ENCODE measurements at places on chromosomes 2 and 18. TPM values are rescaled to one million over a fixed set of nuclear protein-coding genes. Genes with fewer than 3 reads are reported as not detected.

DNA sequence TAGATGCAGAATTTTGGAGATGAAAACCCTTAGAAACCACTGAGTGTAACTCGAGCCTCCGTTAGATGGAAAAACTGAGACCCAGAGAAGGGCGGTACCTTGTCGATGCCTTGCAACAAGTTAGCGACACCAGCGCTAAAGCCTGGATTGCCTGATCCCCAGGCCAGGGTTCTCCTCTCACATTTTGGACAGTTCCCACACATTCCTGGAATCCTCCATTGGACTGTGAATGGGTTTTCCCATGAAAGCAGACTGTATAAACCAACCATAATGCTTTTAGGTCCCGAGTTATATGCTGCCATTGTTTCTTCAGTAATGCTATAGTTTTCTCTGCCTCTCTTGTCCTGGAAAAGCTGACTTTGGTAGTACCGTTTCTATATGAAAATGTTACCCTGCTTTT, 37.1 kb upstream of the LPIN1 start:
- DNase-seq: no peak

DNA sequence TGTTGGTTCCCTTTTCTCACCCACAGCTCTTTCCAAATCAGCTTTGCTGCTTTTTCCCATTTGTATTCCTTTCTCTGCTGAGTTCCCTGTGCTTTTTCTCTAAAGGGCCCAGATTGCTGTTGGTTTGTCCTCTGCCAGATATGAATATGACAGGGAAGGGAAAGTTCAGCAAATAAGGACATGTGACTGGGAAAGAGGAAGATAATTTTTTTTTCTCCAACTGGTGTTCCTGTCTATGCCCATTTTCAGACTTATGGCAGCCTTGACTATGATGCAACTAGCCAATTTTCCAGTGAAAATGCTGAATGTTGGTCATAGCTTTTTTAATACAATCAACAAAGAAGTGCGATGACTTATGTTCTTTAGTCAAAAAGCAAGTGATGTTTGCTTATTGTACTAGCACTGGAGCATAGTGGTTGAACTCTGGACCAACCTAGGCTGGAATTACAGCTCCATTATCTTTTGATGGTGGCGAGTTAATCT, 7.7 kb downstream of the MDH1 start:
- no peak for DNase-seq

GRCh38 chr18:7388741-7389140, 157.9 kb downstream of the LRRC30 start:
- DNase-seq: no peak

GRCh38 chr2:49677227-49677626, 522.9 kb upstream of the FSHR start:
- DNase-seq: no peak

GRCh38 chr2:112095681-112096080, 40.6 kb downstream of the TMEM87B start:
- DNase-seq: no peak

DNA sequence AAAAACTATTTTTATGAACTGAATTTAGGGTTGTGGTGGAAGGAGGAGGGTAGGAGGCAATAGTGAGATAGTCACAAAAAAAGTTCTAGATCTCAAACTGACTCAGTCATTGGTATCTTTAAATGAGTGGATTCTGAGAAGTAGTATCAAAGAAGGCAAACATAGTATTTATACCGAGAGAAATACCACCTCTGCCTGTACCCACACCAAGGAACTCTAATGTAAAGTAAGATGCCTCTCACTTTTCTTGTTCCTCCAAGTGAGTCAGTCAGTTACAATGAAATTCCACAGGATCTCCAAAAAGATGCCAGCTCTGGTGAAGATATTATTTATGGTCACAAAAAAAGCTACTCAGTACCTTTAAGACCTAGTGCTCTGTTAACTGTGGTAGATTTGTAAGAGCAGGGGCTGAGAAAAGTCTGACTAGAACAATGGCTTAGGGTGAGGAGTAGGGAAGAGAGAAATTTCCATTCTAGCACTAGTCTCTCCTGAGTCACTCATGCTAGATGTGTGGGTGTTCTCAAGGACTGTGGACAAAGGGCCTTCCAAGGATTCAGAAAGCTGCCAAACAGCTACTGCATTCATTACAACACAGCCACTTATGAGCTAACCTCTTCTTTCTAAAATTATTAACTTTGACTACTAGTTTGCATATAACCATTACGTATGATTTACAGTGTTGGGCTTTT, 36.3 kb downstream of the YWHAQ start:
- DNase-seq: peak; percentile 40

- no peak for DNase-seq
Measured at GRCh38 chr2:180374502-180375281, 367.6 kb upstream of the CWC22 start.

GRCh38 chr2:83579507-83579906, 879.6 kb downstream of the SUCLG1 start:
- no peak for DNase-seq

DNA sequence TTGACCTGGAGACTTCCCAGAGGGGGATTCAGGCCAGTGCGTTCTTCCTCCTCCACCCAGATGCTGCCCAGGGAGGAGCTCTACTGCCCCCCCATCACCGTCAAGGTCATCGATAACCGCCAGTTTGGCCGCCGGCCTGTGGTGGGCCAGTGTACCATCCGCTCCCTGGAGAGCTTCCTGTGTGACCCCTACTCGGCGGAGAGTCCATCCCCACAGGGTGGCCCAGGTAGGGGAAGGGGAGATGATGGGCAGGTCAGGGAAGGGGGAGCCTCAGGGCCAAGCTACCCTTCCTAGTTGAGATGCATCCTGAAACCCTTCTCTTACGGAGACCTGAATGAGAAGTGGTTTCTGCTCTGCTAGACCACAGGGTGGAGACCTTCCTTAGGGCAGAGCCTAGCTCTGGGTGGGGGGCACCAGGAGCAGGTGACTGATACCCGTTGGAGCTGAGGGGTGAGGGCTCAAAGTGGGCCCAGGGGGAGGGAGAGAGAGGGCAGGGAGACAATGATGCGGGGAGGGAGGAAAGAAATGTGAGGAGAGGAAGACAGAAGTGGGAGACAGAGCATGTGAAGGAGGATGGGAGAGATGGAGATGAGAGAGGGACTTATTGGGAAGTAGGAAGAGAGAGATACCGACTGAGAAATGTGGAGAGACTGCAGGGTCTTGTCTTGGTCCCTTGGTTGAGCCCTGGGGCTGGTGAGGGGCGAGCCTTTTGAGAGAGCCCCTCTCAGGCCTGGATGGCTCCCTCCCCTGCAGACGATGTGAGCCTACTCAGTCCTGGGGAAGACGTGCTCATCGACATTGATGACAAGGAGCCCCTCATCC, 159.4 kb downstream of the DYSF start:
- DNase-seq: no peak

DNA sequence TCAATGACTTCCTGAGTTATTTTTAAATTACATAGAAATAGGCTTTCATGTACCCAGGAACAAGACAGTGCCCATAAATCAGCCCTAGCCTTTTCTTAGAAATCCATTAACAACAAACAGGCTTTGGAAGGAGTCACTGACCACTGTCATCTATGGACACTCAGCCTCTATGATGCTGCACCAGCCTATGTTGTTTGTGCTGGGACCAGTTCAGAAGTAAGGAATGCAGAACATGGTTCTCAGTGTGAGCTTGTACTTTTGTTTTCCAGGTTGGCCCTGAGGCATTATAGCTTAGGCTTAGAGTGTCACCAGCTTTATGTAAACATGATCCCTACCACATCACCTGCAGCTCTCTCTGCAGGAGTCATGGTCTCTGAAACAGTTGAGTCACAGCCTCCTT, 335.7 kb upstream of the CDH7 start:
- DNase-seq: no peak

DNA sequence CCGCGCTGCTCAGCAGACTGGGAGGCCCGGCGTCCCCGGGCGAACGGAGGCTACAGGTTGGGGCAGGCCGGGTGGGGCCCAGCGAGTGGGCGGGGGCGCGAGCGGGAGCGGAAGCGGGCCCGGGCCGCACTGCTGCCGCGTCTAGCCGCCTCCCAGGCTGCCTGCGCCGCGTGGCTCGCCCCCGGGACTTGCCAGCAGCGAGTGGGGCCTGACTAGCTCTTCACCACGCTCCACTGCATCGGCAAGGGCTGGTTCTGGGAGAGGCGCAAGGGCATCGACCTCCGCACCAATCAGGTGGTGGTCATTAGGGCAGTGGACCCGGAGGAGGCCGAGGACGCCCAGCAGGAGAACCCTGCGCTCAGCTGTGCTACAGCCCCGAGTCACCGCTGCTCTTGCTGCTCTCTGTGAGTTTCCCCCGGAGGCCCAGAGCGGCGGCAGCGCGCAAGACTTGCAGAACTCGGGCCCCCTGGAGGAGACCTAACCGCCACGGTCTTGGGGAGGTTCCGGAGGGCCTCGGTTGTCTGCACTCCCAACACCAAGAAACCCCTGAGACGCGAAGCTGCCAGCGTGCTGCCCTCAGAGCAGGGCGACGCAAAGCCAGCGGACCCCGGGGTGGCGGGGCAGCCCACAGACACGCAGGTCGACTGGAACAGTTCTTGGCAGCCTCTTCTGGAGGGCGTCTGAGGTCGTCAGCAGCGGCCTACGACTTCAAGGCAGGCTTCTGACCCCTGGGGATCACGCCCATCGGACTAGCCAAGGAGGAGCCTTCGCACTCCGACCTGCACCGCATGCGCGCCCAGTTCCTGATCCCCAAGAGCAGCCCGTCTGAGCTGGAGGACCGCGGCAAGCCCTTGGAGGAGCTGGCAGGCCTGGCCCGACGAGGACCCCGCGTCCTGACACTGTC, 27.2 kb upstream of the PTPN2 start:
- no peak for DNase-seq

DNA sequence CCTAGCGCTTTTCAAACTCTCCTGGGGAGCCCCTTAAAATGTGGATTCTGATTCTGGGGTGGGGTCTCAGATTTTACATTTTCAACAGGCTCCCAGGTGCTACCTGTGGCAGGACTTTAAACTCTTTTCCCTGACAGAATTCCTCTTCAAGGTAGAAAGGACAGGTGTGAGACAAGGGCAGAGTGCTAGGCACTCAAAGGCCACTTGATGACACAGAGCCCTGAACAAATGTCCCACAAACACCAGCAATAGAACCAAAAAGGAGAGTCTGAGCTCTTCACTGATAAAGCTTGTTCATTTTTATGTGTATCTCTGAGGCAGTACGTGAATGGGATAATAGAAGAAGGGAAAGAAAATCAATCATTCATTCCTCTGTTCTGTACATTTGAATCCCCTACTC, 77.7 kb upstream of the PELI1 start:
- no peak for DNase-seq

GRCh38 chr2:8134985-8135682, 546.7 kb upstream of the ID2 start:
- no peak for DNase-seq

The EVX2 gene
- total RNA-seq: not detected

The SATB2 gene
- 11.2 TPM for total RNA-seq

The SERPINB4 gene
- not detected for total RNA-seq

The CHRNG gene
- total RNA-seq: not detected

The TFCP2L1 gene
- total RNA-seq: 21.1 TPM

The SERPINB12 gene
- total RNA-seq: not detected

Data from Calu3 (cell line).